Stimulated activated CD4-positive, alpha-beta T cell treated with anti-CD3 and anti-CD28 coated beads, Interleukin-4, amount 100 ng/mL, for 24 hours (primary cell): ENCODE measurements at places on chromosomes 6 and 20.

DNA sequence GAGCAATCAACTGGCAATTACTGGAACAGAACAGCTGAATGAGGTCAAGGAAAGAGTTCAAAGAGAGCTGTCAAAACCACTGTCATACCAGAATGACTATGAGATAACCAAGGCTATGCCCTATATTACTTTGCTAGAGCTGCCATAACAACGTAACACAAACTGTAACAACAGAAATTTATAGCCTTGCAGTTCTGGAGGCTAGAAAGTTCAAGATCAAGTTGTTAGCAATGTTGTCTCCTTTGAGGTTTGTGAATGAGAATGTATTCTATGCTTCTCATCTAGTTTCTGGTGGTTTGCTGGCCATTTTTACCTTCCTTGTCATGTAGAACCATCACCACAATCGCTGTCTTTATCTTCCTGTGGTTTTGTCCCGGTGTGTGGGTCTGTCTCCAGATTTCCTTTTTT, 1323.0 kb upstream of the GJE1 start:
- no peak for DNase-seq

GRCh38 chr6:132865364-132865763, 51.0 kb downstream of the RPS12 start:
- no peak for DNase-seq

DNA sequence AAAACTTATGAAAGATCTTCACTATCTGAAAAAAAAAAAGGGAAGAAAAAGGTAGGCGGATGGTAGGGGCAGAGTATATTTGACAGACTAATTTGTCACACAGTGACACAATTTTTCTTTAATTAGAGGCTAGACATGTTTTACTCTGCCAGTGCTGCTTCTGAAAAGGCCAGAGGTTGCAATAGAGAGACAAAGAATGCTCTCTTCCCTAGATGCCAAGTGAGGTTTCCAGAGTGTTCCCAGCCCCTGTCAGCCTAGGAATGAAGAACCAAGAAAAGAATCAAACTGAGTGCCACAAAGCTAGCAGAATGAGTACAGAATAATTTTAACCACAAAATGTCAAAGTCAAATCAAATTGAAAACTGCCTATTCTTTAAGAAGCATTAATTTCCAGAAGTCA, 13.0 kb downstream of the PNISR start:
- no peak for DNase-seq

- DNase-seq: no peak
Observed at GRCh38 chr6:46059608-46060007, 43.9 kb upstream of the CLIC5 start.

DNA sequence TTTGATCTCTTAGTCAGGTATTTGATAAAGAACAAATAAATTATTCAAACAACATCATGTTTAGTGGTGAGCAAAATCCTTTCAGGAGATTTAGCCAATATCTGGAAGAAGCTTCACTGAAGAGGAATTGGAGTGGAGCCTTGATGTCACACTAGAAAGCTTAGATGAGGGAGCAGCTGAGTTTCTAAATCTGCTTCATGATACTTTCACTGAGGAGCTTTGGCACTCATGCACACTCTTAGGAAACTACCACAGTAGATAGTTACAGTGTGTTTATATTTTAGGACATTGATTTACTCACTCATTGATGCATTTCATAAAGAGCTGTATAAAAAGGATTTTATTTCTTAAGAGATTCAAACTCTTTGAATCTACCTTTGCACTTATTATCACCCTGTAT, 366.2 kb upstream of the BTBD3 start:
- no peak for DNase-seq

- no peak for DNase-seq
Observed at GRCh38 chr20:61874421-61875068, 191.1 kb downstream of the TAF4 start.

DNA sequence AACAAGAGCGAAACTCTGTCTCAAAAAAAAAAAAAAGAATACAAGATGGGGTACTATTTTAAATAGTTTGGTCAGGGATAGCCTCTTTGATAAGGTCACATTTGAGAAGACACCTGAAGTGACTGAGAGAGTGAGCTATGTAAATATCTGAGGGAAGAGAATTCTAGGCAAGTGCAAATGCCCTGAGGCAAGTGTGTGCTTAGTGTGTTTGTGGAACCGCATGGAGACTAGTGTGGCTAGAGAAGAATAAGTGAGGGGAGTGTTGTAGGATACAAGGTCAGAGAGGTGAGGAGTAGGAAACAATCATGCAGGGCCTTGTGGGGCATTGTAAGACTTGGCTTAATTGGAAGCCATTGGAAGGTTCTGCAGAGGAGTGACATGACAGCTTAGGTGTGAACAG, 3.4 kb downstream of the RSPH9 start:
- DNase-seq: no peak

DNA sequence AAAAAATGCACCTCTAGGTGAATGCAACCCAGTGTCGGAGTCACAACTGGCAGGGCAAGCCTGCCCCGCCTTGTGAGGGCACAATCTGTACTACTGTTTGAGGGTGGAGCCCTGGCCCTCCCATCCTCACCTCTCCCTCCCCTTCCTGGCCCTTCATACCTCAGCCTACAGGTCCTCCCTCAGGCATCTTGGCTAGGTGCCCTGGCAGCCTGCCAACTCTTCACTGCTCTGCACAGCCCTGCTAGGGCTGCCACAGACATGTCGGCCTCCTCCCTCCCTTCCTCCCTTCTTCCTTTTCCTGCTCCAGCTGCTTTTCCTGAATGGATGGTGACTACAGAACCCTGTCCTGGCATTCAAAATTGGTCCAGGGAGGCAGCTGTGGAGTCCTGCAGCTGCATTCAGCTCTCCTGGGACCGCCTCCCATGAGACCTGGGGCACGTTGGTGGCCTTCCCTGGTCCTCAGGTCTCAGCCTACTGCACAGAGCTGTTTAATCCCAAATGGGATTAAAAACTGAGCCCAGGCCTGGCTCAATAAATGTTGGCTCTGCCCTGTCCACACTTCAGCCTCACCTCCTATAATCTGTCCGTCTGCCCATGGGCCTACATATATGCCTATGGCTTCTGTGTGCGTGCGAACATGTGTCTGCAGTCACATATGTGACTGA, 52.7 kb downstream of the CDH22 start:
- no peak for DNase-seq

DNA sequence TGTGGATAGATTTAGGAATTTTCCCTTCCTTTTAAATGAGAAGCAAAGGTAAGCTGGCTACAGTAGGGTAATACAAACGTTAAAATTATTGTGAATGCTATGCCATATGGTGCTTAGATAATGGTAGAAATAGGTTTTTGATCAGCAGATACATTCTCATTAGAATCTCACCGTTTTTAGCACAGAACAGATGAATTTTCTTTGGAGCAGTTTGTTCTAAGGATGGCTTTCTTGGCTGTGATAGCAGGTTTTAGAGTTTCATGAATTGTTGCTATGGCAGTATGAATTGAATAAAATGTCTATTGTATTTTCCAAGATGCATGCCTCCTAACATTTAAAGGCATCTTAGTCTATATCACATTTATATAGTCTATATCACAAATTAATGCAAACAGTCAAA, 1394.5 kb downstream of the EPHA7 start:
- DNase-seq: no peak

- no peak for DNase-seq
Observed at GRCh38 chr20:56358070-56358469, 704 bp upstream of the FAM210B start.

GRCh38 chr6:170039156-170040114, 251.4 kb downstream of the DLL1 start:
- no peak for DNase-seq

DNA sequence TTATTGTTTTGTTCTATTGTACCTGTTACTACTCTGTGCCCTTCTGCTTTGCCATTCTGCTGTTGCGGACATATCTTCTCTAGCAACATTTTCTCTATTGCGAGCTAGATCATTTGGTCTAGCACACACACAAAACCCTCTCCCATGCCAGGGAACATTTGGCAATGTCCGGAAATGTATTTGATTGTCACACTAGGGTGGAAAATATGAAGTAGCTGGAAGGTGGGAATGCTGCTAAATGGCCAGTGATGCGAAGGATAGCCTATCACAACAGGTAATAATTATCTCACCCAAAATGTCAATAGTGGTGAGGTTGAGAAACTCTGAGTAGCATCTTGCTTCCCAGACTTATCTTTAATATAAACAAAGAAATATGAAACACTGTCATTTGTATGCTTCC, 331.9 kb downstream of the HTR1B start:
- no peak for DNase-seq

DNA sequence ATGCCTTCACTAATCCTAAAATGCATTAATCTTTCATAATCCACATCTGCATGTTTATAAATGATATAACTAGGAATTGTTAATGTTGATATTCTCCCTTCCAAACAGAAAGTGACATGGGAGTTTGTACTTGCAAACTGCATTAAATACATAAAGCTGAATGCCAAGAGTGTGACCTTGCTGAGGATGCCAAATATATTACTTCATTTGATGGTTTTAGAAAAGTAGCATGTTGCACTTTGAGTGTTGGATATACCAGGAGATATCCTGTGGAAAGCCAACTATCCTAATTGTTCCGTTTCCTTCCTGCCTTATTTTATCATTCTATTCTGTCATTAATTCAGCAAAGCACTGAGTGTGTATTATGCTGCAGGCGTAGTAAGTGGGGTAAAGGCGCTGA, 229.8 kb downstream of the TMEM242 start:
- no peak for DNase-seq

GRCh38 chr20:34915131-34915530, 38.7 kb downstream of the ACSS2 start:
- DNase-seq: no peak

- DNase-seq: peak; percentile 58
Observed at GRCh38 chr6:129370268-129370916, 339.6 kb downstream of the ARHGAP18 start.

- no peak for DNase-seq
Observed at GRCh38 chr6:43579171-43579570, 3.2 kb downstream of the POLH start.

DNA sequence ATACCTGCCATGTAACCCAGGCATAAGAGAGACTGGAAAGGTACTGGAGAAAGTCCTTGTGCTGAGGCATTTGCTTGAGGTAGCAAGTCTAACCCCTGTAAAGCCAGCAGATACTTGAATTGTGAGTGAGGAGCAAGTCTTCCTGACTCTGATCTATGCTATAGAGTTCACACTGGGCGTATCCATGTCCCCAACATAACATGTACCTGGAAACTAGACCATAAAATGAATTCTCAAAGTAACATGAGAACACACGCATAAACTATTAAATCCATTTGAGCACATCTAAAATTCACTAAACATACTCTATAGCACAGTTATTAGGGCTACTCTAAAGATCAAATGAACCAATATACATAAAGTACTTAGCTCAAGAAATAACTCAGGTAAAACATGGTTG, 2.0 kb downstream of the NHSL1 start:
- no peak for DNase-seq

DNA sequence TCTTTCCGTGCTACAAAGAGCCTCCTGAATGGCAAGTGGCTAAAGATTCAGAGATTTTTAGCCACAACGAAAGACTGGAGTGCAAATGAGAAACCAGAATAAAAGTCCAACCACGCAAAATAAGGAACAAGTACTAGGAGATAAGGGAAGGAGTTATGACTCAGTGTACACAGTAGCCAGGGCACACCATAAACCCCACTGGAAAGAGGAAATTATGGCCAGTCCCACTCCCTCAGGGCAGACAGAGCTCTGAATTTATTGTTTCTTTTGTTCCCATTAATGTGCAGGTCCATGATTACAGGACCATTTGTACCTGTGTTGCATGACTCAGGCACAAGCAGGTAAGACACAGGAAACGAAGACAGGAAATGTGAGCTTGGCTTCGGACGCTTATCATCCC, 150.3 kb upstream of the PREP start:
- DNase-seq: no peak

DNA sequence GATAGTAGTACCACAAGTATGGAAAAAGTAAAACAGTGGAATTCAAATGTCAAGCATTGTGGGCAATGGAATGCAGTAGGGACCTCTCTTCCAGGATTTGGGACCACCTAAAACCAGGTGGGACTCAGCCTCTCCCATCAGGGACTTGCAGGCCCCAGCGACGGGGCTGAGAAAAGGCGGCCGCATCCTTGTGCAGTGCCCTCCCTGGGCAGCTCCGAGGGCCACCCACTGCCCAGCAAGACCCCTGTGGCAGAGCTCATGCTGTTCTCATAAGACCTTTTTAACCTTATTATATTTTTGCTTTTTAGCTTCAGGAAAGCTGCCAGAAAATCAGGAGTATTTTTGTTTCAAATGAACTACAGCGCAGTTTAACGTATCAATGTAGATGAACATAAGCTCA, 142.6 kb upstream of the RPS6KA2 start:
- no peak for DNase-seq

DNA sequence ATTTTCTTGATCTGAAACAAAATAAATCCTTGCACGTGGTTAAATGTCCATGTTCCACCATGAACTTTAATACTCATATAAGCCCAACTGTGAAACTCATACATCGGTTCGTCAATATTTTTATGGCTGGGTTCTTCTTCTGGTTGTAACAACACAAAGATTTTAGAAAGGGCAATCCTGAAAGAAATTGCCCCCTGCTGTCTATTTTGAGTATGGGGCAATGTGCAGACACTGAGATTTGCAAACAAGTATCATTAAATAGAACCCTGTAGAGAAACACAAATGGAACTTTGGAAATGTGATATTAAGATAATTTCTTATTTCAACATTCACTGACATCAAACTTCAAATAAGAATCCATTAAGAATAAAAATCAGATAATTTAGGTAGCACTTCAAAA, 80.2 kb upstream of the PHACTR1 start:
- no peak for DNase-seq

- no peak for DNase-seq
Observed at GRCh38 chr20:59331721-59332329, 31.4 kb downstream of the EDN3 start.

DNA sequence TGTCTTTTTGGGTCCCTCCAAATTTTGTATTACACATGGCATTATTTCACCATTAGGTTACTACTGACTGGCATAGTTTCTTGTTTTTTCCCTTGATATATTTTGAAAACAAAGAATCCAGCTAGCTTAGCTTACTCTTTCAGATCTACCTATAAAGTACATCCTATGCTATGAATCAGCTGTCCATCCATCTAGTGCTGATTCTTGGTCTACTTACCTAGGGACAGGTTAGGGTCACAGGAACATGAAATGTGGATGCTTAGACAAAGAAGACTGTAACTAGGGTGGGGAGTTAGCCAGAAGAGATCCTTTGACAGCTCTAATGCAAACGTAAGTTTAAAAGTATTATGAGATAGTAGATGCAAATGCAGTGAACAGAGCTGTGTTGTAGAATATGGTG, 91.7 kb downstream of the NKAIN2 start:
- no peak for DNase-seq

GRCh38 chr6:110180228-110181008, at the start of gene CDC40:
Gene CDC40, plus strand, starts transcription at chr6:110180427. Its CDS starts 18 bp downstream, at chr6:110180445.
- DNase-seq: peak; percentile 62
